T-helper 2 cell (primary cell): ENCODE measurements at places on chromosomes 2 and 18.

DNA sequence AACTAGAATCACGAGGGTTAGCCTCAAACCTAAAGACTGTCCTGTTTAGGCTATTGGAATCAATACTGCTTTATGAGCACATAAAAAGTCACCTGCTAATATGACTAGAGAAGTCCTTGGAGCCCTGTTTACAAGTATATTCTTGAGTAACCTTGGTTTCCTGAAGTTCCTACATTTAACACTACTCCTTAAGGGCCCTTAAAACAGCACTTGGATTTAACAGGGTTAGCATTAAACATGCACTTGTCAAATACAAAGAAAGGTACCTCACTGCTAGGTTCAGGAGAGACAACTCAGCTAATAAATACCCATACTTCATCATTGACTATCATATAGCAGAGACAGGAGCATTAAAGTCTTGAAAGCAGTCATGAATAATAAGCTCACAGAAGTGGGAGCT is 96.7 kb downstream of the SLC5A7 start:
- DNase-seq: no peak

- no peak for DNase-seq
Observed at GRCh38 chr2:104768694-104769093, 85.2 kb upstream of the POU3F3 start.

DNA sequence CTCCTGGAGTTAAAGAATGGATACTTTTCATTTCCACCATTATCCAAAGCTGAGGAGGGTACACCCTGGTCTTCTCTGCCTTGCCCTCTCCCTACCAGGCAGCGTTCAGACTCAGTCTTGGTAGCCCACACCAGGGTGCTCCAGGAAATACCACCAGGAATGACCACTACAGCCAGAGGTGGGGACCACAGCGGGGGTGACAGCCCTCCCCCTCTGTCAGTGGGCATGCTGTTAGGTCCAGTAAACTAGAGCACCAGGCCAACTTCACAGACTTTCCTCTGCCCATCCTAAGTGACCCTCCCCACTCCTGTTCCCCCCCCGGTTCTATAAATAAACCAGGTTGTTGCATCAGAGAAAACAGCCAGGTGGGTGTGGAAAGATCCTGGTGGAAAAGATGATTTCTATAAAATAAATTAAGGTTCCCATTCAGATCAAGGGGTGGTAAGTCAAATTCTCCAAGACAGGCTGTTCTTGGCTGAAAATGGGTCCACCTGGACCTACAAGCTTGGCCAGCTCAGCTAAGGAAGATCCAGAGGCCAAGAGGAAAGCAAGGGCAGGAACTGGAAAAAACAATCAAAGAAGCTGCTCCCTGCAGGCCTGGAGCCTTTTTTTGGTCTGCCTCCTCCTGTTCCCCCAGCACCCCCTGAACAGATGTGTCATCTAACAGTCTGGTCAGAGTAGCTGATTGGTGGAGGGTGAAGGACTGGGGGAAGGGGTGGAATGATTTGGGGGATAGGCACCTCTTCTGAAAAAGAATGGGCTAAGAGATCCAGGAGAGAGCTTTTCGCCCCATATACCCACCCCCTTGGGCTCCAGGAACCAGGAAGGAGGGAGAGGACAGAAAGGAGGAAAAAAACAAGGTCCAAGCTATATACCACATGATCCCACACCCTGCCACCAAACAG is 2.3 kb downstream of the RAB11FIP5 start:
- no peak for DNase-seq

- peak; percentile 5 for DNase-seq
Observed at GRCh38 chr2:214410918-214411554, at the start of gene VWC2L. TSS of gene VWC2L (plus strand) at chr2:214411054. CDS start at chr2:214414194, 3,140 bp downstream.

GRCh38 chr18:1892191-1892590 is 679.1 kb downstream of the METTL4 start:
- no peak for DNase-seq

GRCh38 chr18:35038881-35039491 is 2.2 kb upstream of the MAPRE2 start:
- DNase-seq: no peak

- no peak for DNase-seq
Observed at GRCh38 chr2:126299469-126299976, 356.4 kb upstream of the GYPC start.

DNA sequence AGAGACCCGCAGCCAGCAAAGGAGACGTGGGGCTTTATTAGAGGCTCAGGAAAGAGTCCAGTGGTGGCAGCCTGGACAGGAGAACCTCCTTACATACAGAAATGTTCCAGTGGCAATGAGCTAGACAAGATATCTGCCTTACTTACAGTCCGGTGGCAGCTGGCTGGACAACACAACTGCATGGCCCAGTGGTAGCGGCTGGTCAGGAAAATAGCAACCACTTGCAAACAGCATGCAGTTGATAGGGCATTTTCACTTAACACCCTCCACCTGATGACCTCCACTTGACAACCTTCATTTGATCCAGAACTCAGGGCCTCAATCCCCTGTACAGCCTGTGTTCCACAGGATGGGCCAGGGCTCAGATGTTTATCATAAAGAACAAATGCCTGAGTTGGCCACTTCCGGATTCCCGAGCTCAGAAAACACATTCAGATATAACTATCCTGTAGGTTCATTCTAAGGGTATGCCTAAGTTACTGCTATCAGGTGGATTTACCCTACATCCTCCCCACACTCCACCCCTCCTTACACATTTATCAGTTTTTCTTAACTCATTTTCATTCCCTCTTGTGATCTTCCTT is 63.3 kb upstream of the ITPRID2 start:
- no peak for DNase-seq

DNA sequence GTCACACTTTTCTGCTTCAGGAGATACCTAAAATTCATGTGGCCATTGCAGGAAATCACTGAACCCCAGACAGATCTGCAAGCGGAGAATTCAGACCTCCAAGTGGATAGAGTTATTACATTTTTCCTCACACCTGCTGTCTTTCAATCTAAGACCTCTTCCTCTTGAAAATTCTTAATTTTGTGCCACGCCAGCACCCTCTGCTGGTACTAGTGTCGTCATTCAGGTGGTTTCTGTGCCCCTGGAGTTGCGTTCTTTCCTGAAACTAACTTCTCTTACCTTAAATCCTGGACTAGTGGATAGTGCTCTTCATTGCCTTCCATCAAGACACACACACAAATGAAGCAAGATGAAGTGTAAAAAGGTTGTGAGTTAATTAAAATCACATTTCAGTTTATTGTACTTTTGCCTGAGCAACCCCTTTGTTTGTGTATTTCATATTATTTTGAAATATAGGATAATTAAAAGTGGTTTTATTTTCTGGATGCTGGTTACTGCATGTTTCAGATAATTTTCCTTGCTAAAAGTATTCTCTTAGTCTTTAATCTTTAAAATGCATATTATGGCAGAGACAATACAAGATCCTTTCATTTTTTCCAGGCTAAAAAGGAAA is 1.6 kb upstream of the DNER start:
- no peak for DNase-seq

GRCh38 chr18:79197531-79197930 is 128.3 kb downstream of the ATP9B start:
- DNase-seq: no peak

- no peak for DNase-seq
Observed at GRCh38 chr2:40403233-40403836, 48.6 kb downstream of the SLC8A1 start.

DNA sequence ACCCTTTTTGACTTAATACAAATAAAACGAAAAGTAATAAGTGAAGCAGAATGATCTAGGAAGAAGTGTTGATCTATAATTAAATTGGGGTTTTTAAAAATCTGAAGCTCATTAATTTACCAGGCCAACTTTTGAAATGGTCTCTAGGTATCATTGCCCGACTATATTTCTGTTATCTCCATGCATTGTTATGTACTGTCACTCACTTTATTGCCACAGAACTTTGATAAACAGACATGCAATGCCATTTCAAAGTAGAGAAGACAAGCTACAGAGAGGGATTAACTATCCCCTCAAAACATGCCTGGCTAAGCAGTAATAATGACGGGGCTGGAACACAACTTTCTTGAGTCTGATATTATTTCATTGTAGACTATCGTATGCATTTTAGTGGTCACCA is 147.6 kb upstream of the ITGA4 start:
- no peak for DNase-seq
